ENCODE measurements at places on chromosomes 7 and 10.

GRCh38 chr7:12550956-12551355, 19.6 kb upstream of the SCIN start:
- DNase-seq = no peak

DNA sequence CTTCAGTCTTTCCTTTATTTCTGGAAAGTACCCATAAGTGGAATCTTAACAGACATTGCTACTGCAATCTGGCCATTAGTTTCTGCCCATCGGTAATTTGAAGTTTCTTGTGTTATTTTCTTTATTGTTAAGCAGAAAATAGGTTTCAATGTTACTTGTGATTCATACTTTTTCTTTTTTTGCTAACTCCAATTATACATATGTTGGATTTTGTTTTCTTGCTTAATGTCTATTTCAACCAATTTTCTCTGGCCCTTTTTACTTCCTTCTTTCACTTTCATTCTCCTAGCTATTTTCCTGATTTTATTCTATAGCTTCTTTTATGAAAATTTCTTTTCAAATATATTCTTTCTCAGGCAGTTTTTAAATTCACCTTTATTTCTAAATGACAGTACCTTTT, 457.4 kb downstream of the TCERG1L start:
- no peak for DNase-seq

- DNase-seq = no peak
Observed at GRCh38 chr7:100745184-100745583, 11.8 kb downstream of the ZAN start.

DNA sequence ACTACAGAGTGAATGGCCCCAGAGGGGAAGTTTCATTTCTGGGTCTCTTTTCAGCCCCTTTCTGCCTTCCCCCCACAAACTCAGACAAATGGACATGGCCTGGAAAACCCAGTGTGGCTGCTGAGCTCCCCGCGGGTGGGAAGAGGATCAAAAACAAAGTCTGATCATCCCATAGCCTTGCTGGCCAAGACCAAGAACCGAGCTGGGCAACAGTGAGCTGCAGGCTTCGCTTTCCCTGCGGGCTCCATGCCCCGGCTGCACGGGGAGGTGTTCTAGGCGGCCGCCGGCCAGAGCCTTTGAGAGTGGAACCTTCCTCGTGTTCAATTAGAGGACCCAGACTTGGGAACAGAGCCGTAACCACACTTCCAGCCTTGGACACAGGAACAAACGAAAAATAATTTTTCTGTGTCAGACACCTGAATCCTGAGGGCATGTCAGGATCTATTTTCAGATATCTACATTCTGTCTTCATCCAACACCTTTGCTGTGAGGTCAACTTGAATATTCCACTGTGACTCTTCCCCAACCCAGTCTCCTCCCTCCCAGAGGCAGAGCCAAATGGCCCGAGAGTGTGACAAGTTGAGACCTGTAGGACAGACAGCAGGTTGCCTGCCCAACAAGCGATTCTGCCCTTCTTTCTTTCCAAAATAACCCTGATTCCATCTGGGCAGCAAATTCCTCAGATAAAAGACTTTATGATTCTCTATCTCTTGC, 26.0 kb downstream of the WDR86 start:
- no peak for DNase-seq
